Stimulated activated CD4-positive, alpha-beta T cell treated with anti-CD3 and anti-CD28 coated beads, Interleukin-12 subunit alpha, Interleukin-12 subunit beta, amount 100 ng/mL, for 24 hours (primary cell): ENCODE measurements at places on chromosomes 16 and 17.

DNA sequence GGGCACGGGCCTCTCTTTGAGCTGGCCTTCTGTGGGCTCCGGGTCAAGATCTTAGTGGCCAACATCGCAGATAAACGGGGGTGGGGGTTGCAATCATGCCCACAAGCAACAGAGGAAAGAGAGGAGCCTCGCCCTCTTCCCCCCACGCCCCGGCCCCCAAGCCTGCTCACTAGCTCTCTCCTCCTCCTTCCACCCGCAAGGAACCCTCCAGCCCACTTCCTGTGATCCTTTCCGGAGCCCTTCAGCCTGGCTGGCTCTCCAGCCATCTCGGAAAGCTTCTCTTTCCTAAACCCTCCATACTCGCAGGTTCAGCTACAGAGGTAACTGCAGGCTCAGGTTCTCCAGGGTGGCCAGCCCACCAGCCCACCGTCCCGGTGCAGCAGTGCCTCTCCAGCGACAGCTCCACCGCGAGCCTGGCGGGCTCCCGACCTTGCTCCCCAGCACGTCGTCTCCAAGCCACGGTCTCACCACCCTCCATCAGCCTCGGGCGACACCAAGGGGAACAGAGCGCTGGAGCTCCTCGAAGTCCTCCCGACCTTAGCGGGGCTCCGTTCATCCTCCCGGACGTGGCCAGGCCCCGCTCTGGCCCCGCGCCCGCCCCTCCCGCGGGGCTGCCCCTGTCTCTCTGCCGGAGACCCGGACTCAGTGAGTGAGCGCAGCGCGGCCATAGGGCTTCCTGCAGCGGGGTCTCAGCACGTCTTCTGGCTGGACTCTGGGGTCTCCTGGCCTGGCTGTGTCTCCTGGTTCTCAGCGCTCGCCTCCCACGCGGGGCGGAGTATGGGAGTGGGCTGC is 12.9 kb upstream of the ODF4 start:
- DNase-seq, result no peak

DNA sequence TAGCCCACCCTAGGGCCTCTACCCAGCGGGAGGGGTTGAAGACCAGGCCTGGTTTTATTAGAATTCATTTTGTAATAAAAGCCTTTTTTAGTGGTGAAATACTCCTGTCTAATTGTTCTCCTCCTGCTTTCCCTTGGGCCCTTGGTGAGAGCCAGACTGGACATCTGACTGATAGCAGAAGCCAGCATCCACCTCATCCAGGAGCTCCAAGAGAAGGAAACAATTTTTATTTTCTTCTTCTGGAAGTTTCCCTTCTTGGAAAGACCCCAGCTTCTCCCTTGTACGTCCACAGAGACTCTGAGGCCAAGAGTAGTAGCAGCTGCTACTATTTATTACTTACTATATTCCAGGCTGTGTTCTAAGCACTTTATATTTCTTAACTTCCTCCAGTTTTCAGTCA is 4.0 kb upstream of the PHKG2 start:
- no peak for DNase-seq

DNA sequence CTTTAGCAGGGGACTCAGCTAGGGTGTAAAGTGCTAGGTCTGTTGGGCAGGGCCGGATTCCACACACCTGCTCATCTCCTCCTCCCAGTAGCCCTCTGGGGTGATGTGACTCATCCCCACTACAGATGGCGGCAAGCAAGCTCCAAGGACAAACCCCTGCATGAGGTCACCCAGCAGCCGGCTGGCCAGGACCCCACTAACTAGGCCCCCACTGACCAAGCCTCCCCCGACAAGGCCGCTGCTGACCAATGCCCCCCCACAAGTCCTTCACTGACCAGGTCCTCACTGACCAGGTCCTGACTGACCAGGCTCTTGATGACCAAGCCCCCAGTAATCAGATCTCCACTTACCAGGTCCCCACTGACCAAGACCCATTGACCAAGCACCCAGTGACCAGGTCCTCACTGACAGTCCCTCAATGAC is 36.7 kb downstream of the TNFRSF13B start:
- DNase-seq, result no peak

DNA sequence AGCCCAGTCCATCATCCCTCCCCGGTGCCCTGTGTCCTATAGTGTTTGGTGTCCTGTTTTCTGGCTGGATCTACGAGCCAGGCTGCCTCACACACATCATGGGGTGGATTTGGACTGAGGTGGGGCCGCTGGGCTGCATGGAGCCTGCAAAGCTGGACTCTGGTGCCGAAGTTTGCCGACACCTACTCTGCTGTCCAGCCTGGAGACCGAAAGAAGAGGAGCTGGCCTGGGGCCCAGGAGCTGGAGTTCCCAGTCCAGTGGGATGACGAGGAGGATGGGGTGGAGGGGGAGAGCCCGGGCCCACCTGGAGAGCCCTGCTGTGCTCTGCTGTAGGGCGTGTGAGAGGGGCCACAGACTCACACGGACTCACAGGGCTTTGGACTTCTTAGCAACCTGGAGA is 40.3 kb upstream of the ENPP7 start:
- no peak for DNase-seq

DNA sequence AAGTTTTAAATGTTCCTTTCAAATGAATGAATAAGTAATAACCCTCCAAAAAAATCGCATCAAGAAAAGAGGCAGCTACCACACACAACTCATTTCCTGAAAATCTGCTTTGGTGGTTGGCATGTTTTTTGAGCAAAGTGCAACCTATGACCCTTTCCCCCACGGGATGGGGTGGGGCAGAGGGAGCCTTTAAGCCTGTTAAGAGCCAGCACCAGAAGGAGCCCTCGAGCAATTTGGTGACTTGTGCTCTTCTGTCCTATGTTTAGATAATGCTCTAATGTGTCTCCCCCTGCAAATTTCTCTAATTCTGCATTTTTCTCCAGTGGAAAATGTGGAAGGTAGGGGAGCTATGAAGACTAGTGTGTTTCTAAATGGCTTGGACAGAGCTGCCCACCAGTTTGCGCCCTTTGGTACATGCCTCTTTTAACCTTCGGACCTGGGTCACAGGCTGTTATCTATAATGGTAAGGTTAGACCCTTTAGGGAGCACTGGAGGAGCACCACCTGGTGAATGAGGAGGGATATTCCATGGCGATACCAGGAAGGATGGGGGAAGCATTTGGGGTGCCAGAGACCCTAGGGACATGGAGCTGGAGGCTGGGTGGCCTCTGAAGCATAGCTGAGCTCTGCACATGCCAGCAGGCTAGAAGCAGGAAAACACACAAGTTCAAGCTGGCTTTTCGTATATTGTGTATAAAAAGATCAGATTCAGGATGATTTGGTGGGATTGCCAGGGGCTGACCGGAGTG is 1.6 kb downstream of the PYCARD start:
- DNase-seq, result no peak

GRCh38 chr16:54645345-54645744 is 285.3 kb upstream of the IRX5 start:
- DNase-seq, result no peak

DNA sequence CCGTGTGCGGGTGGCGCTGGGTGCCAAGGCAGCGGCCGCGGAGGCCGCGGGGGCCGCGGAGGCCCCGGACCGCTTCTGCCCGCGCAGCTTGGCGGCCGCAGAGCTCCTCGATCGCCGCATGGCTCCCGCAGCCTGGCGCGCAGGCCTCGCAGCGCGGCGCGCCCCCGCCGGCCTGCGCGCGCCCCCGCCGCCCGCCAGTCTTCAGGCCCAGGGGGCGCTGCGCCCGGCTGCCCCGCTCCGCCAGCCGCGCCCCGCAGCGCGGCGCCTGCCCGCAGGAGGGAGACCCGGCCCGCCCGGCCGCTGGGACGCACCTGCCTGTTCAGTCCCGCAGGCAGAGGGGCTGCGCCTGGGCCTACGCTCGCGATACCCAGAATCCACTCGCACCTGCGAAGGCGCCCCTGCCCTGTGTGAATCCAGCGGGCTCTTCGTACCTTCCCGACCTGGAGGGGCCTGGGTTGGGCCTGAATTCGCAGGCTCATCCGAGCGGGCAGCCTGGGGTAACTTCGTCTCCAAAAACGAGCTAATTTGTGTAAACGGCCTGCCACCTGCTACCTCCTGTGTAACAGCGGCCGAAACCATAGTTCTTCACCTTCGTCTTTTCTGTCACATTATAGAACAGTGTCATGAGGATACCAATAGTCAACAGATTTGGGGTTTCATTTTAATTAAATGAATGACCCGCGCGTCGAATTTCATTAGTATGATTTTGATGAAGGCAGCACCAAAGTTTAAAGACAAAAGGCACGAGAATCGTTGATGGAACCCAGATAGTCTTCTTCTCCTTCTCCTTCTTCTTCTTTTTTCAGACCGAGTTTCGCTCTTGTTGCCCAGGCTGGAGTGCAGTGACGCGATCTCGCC is at the start of gene CENPV:
Gene CENPV (minus strand): TSS at position 153 of the 858 bp plus-strand sequence. CDS start 33 bp downstream, at position 120.
- DNase-seq, result peak; percentile 54

GRCh38 chr17:4908301-4908700 is 5.4 kb upstream of the CHRNE start:
- no peak for DNase-seq

GRCh38 chr16:21602785-21603184 is 3.4 kb downstream of the METTL9 start:
- DNase-seq, result no peak

DNA sequence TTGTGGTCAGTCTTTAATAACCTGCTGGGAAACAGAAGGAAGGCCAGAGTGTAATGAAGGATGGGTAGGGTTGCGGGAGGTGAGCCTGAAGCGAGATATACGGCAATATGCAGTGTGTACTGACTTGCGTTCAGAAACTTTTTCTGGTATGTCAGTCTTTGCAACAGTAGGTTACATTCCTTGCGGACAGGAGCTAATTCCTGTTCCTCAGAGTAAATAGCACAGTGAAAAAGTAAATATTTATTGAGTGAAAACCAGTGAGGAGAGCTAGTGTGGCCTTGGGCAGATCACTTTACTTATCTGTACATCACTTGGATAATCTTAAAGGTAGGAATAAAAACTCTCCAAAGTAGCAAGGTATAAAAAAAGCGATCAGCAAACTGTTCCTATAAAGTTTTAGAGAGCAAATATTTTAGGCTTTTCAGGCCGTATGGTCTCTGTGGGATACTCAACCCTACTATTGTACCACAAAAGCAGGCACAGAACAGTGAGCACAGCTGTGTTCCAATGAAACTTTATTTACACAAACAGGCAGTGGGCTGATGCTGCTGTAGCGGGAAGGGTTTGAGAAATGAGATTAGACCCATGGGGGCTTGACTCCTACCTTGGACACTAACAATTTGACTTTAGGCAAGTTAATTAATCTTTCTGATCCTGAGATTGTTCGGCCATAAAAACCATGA is 348.0 kb downstream of the UTP18 start:
- DNase-seq, result no peak

DNA sequence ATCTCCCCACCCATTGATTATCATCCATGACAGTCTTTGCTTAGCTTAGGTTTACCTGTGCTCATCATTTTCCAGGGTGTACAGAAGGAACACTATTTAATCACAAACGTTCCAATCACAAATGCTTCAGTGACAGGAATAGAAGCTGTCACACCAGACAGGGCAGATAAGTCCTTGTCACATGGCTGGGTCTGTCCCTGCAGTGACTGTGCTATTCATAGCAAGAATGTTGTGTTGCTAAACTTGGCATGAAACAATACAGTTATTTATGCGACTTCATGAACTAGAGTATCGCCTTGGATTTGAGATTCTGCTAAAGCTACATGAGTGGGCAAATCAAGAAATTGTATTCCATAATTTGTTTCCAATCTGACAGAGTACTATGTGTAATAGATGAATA is 108.4 kb downstream of the CDH13 start:
- no peak for DNase-seq

- DNase-seq, result no peak
Observed at GRCh38 chr17:61511480-61512182, 59.4 kb downstream of the TBX4 start.

DNA sequence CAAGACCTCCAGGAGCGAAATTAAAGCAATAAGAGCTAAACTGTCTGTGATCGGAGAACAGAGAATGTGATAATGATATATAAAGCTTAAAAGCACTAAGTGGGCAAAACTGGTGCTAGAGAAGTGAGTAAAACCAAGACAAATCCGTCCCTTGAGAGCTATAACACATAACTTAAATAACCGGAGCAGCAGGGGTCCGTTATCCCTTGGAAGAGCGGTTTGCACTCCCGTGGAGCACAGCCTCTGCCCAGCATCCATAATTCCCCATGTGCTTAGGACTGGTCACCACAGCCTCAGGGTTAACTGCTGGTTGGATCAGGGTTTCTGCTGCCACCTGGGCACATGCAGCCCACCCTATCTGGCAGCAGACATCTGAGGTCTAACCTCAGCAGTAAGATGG is 489.0 kb downstream of the NPIPA7 start:
- no peak for DNase-seq

DNA sequence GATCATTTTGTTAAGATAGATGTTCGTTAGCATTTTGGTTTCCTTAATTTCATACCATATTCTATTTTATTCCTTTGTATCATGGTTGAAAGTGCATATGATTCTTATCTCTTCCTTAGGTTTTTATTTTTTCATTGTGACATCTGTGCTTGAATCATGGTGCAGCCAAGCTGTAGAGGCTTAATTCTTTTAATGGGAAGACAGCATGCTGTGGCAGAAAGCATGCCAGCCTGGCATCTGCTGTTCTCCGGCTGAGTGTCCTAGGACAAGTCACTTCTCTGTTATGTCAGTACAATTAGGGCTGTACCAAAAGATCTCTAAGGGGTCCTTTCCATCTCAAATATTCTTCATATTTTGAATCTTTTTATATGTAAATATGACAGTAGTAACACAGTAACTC is 68.5 kb upstream of the PMFBP1 start:
- DNase-seq, result no peak

GRCh38 chr17:36600465-36600864 is 918 bp upstream of the MRM1 start:
- no peak for DNase-seq

- peak; percentile 9 for DNase-seq
Observed at GRCh38 chr17:77528516-77529327, 388.0 kb downstream of the SEC14L1 start.

DNA sequence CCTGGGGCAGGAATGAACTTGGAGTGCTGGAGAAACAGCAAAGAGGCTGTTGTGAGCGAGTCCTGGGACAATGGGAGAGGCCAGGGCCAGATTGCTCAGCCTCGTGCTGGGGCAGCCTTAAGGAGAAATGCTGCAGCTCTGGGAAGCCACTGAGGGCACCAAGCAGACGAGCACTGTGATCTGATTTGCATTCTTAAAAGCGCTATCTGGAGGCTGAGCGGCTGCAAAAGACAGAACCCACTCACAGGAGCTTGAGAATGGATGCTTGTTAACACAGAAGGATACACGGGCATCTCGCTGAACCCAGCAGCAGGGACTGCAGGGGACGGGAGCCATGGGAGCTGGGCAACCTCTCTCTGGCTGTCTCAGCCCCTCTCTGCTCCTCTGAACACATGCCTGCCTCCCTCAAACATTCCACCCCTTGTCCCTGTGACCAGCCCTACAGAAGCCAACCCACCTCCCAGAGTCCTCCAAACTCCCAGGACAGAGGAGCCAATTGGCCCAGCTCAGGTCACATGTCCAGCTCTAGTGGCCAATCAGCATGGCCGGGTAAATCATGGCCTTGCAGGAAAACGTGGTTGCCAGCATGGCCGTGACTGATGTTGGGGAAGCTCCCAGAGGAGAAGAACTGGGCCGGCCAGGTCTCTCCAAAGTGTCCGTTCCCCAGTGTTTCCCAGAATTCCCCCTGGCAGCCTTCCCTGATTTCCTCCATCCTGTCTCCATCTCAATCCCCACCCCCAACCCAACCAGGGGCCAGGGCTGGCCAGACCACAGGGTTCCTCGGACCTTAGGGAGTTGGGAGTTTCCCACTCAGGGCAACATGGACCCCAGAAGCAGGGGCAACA is 60.3 kb downstream of the GSG1L start:
- no peak for DNase-seq

GRCh38 chr17:30379303-30379902 is 676 bp downstream of the CPD start:
- no peak for DNase-seq

- no peak for DNase-seq
Observed at GRCh38 chr16:57937861-57938260, 33.1 kb downstream of the CNGB1 start.
